SK-MEL-5 (cell line): ENCODE measurements at places on chromosomes 2 and 18.

DNA sequence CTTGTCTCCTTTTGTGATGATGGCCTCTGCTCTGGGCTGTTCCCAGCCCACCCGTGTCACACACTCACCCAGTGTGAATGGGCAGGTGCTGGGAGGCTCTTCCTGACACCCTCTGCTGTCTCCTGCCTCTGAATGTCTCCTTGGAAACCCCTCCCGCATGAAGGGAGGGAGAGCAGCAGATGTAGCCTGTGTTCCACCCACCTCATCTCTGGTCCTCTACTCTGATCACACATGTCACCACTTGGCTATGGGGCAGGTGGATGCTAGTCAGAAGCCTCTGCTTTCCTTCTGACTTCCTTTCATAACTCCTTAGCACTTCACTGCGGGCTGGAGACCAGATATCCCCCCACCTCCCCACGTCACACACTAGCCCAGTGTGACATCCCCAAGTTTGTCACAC, 23.9 kb downstream of the EFR3B start:
- no peak for DNase-seq

- DNase-seq = no peak
Measured at GRCh38 chr18:39198376-39198775, 1632.8 kb upstream of the CELF4 start.

GRCh38 chr2:43569921-43570320, 25.9 kb downstream of the THADA start:
- peak; percentile 81 for DNase-seq

DNA sequence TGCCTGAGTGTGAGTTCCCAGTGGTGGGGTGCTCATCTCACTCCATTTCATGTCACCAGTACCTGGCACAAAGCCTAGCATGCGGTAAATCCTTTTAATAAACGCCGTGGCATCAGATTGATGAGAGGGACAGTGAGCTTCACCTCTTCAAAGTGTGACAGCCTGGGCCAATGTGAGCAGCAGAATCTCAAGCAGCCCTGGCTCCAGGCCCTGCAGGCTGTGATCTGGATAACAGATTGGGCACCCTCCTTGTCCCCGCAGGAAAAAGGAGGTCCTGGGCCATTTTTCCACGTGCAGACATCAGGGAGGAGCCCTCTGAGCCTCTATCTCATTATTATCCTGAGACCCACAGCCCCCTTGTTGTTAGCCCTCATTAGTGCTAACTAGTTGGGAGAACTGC, 34.8 kb downstream of the TET3 start:
- no peak for DNase-seq
